ENCODE measurements at places on chromosomes 3 and 15.

DNA sequence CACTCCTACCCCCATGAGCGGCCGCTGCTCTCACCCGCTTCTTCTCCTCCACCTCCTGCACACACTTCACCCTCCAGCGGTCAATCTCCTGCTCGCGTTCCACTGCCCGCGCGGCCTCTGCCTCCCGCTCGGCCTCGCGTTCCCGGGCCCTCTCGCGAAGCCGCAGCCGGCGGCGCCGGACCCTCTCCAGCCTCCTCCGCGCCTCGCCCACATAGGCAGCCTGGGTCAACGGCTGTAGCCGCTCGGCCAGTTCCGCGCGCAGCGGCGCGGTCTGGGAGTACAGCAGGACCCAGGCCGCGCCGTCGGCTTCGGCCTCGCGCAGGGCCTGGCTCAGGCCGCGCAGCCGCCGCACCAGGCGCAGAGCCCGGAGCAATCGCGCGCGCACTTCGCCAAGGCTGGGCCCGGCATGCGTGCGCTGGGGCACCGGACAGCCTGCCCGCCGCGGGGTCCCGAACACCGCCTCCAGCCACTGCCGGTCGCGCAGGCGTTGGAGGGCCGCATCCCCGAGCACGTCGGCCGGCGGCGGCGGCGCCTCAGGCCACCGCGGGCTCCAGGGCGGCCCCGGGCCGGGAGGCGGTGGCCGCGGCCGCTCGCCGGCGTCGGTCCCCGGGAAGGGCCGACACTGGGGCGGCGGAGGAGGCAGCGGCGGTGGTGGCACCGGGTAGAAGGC, 595 bp downstream of the PDCD7 start:
- no peak for DNase-seq

DNA sequence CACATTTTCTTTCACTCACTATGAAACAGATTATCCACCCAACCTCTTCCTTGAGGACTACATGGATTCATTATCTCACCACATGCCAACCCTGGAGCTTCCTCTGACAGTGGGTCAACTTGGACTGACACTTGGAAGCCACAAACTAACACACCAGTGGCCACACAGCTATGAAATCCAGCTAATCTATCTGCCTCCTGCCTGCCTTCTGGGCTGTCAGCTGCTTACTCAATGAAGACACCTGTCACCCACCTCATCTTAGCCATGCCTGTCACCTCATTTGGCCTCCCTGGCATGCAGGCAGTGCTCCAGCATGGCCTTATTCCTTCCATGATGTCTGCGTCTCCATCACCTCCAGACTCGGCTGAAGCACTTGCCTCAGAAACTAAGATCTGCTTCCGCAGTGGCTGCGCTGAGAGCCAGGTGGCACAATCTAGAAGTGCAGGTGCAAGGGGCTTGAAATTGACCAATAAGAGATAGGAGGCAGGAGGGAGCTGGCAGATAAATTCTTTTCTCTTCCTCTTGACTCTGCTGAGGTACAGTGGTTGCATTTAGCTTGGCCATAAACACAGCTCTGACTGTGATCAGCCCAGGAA, 105.2 kb upstream of the RNF7 start:
- DNase-seq = no peak

- peak; percentile 86 for DNase-seq
Observed at GRCh38 chr15:31102374-31103342, 1.1 kb upstream of the TRPM1 start.

DNA sequence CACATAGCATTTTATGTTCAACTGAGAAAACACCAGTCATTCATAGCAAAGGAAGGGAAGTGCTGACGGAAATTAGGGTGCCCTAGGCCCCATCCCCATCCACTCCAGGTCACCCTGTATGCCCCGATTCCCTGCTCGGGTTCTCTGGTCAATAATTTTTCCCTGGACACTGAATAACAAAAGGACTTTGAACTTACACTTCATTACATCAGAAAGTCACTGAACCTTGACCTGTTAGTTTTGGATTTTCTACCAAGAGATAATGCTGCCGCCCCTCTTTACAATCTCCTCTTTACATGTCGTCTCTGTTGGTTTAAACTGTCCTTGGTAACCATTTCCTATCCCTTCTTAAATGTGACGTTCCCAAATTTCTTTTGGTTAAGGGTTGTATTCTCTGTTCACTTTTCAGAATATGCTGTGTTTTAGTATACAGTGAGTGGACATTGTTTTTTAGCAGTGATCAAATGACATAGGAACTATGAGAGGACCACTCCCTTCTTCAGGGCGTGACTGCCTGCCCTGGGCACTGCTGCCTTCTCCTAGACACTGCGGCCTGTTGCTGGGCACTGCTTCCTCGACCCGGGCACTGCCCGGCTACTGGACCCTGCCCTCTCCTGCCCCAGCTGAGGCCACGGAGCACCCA, 13.6 kb upstream of the AHSG start:
- DNase-seq = no peak

- no peak for DNase-seq
Observed at GRCh38 chr3:8678751-8679150, 34.2 kb upstream of the SSUH2 start.

GRCh38 chr15:46416544-46416943, 781.7 kb downstream of the SQOR start:
- no peak for DNase-seq

DNA sequence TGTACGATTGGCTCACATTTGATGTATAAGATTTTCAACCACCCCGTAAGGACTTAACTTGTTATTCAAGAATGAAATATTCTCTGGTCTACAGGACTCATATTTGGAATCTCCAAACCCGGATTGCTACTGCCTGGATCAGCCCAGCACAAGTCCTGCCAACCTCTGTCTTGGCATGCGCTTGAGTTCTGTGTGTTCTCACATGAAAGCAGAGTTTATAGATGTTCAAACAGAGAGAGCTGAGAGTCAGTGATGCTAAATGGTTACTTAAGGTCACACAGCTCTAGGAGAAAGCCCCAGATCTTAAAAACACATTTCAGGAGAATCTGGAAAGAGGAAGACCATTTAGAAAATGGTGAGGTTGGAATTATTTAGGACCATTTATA, 268.0 kb upstream of the TBL1XR1 start:
- DNase-seq = no peak

DNA sequence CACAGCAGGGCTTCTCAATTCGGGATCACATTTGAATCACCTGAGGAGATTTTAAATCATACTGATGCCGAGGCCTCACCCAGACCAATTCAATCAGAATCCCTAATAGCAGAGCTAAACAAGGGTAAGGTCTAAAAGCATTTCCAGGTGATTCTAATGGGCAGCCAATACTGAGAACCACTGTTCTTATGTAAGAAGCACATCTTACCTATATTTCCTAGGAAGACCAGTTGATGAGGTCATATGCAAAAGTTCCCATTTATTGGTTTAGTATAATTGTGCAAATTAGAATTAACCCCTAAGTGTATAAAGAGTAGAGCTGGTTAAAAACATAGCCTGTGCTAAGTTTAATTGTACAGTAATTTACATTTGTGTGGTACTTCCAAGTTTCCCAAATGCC, 2.1 kb downstream of the TIGIT start:
- no peak for DNase-seq

GRCh38 chr15:70140543-70141375, 43.0 kb upstream of the TLE3 start:
- DNase-seq = no peak

DNA sequence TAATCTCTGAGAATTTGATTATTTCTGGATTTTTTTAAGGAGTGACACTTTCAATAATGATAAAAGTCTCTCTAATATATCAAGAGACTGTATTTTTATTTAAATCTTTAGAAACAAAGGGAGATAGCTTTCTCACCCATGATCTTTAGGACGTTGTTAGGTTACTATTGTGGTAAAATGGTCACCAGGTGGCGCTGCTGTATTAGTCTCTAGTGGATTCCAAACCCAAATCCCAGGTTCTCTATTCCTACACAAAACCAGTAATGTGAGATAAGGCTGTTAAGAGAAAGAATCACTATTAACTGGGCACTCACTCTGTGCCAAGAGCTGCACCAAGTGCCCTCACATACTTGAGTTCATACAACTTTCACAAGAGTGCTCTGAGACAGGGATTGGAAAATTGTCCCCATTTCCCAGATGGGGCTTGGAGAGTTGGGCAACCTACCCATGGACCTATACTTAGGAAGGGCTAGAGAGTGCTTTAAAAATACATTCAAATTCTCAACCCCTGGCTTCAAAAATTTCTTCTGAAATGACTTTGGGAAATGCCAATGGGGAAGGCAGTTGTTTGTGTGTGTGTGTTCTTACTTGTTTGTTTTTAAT, 593.4 kb upstream of the TGFBR2 start:
- peak; percentile 77 for DNase-seq

DNA sequence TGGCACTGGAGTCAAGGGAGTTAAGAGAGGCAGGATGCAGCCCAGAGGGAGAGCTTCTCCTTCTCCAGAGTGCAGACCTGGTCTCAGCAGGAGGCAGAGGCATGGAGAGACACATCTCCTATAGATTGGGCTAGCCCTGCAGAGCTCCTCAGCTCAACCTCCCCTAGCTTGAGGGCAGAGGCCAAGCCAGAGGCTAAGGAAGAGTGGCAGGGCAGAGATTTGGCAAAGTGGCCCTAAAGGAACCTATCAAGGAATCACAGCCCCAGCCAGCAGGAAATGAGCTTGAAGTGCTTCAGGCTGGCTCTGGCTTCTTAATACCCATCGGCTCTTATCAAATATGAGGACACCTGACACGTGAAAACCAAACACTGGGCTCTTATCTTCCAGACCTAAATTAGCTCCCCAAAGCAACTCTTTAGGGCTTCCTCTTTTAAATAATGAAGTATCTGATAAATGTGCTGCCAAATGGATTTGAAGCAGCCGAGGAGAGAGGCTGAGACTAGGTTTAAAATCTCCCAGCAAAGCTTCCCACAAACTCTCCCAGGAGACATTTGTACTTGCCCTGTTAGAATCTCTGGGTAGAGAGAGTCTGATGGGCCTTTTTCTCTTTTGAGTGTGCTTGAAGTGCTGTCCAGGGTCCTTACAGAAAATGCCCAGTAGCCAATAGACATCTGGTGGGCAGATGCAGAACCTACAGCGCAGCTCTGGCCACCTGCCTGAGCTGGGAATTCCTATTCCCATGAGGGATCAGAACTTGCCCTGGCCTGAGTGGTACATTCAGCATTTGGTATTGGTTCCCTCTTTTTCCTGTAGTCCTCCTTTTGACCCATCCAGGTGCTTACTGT, 271.4 kb downstream of the CLSTN2 start:
- DNase-seq = peak; percentile 29

DNA sequence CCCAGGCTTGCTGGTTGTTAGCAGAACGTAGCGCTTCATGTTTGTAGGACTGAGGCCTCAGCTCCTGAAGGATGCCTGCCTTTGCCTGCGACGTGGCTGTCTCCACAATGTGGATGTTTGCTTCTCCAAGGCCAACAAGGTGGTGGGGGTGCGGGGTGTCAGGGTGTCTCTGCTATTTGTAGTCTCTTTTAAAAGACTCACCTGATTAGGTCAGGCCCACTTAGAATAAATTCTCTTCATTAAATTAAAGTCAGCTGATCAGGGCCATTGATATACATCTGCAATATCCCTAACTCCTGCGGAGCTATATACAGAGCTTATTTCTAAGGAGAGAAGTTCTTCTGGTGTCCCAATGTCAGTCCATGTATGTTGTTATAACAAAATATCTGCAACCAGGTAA, 44.8 kb downstream of the PTPRG start:
- no peak for DNase-seq

DNA sequence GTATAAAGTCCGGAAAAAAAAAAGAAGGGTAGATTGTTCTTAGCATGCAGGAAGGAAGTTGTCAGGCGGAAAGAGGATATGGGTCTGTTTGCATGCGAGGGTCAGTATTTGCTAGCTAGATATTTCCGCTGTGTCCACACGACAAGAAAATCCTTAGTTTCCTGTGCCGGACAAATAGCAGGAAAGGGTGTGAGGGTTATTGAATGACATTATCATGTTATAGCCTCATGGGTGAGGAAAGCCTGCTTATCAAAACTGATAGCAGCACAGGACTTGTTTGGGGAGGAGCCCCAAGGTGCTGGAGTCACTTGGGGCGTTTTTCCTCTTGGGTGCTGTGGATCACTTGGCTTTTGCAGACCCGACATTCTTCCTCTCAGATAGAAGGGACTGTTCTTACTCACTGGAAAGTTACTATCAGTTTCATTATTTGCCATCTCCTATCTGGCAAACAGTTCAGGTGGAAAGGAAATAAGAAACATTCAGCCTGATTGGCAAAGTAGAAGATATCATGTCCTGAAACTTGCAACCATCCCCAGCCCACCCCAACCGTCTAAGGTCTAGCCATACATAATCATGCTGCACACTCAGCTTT, 127.2 kb upstream of the DPH6 start:
- DNase-seq = no peak

DNA sequence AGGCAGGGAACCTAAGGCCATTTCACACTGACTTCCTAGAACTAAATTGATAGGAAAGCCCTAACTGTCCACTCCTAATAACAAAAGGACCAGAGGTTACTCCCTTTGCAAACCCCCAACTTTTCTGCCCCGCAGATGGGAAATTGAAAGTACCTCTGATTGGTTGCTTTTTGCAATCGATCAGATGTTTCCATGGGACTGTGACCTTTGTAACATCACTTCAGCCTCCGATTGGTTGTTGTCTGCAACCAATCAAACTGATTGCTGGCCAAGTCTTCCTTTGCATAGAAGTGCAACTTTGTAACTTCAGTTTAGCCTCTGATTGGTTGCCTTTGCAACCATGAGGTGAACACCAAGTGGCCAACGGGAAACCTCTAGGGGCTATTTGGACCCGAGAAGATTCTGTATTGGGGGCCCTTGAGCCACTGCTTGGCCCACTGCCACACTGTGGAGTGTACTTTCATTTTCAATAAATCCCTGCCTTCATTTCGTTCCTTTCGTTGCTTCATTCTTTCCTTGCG, 11.3 kb upstream of the KNL1 start:
- no peak for DNase-seq

DNA sequence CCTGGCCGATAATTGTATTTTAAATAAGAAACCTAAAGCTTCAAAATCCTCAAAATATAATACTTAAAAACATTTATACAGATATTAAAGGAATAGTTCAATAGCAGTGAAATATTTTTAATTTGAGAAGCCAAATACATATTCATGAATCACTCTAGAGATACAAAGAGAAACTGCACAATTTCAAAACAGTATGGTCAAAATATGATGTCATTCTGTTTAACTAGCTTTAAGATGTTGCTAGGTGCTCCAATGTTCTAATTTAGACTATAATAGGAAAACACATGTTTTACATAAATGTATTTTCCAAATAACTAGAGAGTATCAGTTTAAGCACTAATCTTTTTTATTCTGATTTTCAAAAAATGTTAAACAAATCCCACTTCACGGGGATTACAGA, 10.3 kb upstream of the NRROS start:
- DNase-seq = no peak

DNA sequence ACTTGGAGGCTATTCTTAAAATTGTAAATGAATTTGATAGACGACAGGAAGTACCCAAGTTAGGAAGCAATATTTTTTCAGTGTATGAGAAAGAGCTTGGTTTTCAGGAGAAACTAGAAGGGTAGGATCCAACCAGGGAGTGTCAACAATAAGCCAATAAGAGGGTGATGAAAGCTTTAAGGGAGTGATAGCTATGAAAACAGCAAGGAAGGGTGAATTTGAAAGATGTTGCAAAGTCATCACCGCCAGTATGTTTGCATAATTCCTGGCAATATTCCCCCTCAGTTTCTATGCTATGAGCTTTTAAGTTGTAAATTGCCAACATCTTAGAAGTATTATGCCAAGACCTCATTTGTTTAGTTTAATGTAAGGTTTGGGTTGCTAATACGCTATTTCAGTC, 11.8 kb upstream of the CSTA start:
- DNase-seq = no peak

- DNase-seq = no peak
Observed at GRCh38 chr15:86591994-86592735, 512.5 kb downstream of the AGBL1 start.
